ENCODE measurements at places on chromosomes 7 and 10.

- DNase-seq, result no peak
Measured at GRCh38 chr10:27474741-27475140, 29.4 kb upstream of the RAB18 start.

DNA sequence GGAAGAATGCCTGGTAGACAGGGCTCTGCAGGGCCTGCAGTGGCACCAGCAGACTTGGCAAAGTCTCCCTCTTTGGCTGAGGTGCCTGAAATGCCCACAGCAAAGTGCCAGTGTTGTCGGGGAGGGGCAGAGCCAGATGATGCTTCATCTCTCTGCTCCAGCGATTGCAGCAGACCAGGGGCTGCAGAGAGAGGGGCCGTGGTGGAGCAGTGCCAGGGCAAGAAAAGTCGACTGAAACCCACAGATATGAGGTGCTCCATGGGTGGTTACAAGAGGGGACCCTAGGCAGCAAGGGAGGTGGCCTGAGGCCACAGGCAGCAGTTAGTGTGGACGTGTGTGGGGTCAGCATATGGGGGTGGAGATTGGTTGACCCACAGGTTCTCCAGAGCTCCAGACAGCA is 123.5 kb upstream of the SHH start:
- no peak for DNase-seq

GRCh38 chr10:30057894-30058556 is 1.4 kb downstream of the JCAD start:
- DNase-seq, result no peak

- DNase-seq, result no peak
Measured at GRCh38 chr7:103547451-103548284, 101.7 kb upstream of the SLC26A5 start.

- DNase-seq, result no peak
Measured at GRCh38 chr7:89772276-89772675, 382.0 kb upstream of the STEAP1 start.

GRCh38 chr7:25520017-25520416 is 291.7 kb upstream of the NPVF start:
- no peak for DNase-seq

GRCh38 chr7:8125680-8126444 is 136.1 kb downstream of the ICA1 start:
- DNase-seq, result peak; percentile 76

- DNase-seq, result no peak
Measured at GRCh38 chr10:43282881-43283280, 16.0 kb upstream of the RASGEF1A start.

- no peak for DNase-seq
Measured at GRCh38 chr7:134174795-134175261, 47.7 kb downstream of the LRGUK start.

GRCh38 chr7:18393465-18394118 is 102.0 kb upstream of the HDAC9 start:
- DNase-seq, result no peak

GRCh38 chr7:28208506-28208905 is 27.9 kb upstream of the JAZF1 start:
- DNase-seq, result no peak

- DNase-seq, result no peak
Measured at GRCh38 chr7:39664585-39664984, 41.2 kb downstream of the RALA start.

Measured in activated naive CD8-positive, alpha-beta T cell treated with anti-CD3 and anti-CD28 coated beads, Interleukin-2, amount 50 U/mL, for 24 hours (primary cell).